Retina (tissue), 1 donor: ENCODE measurements at places on chromosomes 7 and 10.

- no peak for DNase-seq
Observed at GRCh38 chr7:13198727-13199126, 511.3 kb downstream of the ARL4A start.

- DNase-seq = no peak
Observed at GRCh38 chr10:79127151-79127961, 58.6 kb downstream of the ZMIZ1 start.

GRCh38 chr7:137948083-137948844, 53.6 kb downstream of the CREB3L2 start:
- no peak for DNase-seq

- DNase-seq = no peak
Observed at GRCh38 chr7:98724591-98724990, 107.5 kb downstream of the NPTX2 start.

- no peak for DNase-seq
Observed at GRCh38 chr10:50310560-50311174, 59.4 kb upstream of the ASAH2 start.

GRCh38 chr7:124692425-124692824, 73.2 kb downstream of the GPR37 start:
- DNase-seq = no peak

DNA sequence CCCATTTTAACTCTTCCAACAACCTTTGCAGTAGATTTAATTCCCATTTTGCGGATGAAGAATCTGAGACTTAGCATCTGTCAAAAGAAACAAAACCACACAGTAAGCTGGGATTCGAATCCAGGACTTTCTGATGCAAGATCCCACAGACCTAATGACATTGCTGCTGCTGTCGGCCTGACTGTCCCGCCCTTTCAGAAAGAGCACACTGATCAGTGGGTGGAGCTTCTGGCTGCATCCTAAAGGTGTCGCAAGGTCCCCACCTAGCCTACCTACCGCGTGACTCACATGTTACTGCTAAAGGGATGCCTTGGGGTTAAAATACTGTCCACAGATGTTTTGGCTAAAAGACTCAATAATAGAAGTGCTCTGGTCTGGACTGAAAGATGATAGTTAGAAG, 134.7 kb downstream of the EMX2 start:
- no peak for DNase-seq
